ENCODE measurements at places on chromosomes 4 and X.
A peak's percentile ranks its signal among the peaks of the same experiment; 100 is the strongest.

DNA sequence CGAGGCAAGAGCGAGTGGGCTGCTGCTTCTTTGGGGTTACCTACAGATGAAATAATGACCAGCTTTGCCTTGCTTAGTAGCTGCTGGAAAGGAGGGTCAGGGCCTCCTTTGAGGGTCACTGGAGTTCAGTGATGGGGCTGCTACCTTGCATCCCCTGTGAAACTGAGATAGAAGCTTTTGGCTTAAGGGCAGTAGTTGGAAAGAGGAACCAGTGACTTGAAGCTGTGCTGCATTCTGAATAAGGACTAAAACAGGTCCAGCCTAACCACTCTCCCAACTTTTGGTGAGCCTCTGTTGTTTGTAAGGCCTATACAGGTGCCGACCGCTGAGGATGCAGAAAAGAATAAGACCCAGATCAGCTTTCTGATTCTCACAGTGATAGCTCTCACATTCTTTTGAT, 41.2 kb downstream of the RASL11B start:
- no peak for DNase-seq

DNA sequence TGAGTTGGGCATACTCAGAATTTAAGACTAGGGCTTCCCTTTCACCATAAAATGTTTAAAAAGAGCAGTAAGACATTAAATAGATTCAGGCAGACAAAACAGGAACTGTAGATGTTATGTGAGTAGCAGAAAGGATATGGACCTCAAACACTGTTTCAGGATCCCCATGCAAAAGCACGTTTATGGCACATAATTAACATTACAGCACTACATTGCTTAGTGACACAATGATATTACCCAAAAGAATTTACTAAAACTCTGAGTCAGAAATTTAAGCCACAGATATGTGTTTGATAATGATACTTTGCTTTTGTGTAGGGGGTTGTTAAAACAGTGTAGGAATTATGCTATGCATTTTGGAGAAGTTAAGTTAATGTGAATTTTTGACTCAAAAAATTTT, 266.3 kb downstream of the PDGFC start:
- DNase-seq: no peak

DNA sequence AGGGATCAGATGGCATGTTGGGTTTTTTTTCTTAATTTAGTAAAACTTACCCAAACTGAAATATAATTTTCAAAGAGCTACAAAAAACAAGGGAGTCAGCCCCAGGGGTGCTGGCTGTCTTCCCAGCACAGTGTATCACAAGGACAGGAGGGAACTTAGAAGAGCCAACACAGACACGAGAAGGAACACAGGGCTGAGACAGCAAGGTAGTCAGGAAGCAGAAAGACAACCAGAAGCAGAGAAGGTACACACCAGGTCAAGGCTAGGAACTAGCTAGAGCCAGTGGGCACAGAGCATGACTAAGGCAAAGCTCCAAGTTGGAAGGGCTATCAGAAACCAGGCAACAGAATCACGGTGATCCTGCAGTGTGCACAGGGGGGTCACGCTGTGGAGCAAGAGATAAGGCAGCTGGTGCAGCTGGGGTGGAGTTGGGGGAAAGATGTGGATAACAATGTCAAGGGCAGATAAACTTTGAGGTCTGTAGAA, 168.7 kb downstream of the NR3C2 start:
- DNase-seq: no peak

DNA sequence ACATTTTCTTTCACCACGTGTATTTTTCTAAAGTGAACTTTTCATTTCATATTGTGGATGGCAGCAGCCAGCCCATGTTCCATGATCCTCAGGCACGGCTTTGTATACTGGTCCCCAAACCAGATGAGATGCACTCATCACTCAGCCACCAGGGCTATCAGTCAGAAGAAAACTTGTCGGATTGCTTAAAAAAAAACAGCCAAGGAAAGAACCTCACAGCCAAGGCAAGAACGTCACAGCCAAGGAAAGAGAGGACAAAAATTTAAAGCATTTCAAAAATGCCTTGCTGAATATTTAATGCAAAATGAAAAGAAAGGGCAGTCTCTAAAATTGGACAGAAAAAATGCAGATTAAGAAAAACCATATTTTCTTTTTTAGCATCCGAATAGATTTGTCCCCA, 333.3 kb downstream of the PDGFC start:
- DNase-seq: peak; percentile 20

DNA sequence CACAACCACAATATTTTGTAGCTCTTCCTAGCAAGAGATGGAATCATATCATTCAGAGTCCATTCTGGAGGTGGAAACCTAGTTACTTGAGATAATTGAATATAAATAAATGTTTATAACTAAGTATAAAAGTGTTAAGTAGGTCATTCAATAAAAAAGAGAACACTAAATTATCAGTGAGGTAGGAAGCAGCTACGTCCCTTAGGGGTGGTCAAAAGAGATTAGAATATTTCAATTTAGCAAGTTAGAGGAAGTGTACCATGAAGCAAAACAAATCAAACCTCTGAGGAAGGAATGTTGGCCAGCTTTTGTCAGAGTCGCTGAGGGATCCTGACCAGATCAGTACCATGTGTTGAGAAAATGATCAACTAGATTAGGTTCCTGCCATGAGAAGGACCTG, 38.0 kb downstream of the GK2 start:
- no peak for DNase-seq

GRCh38 chr4:10670321-10670720, 14.2 kb downstream of the CLNK start:
- DNase-seq: peak; percentile 27

DNA sequence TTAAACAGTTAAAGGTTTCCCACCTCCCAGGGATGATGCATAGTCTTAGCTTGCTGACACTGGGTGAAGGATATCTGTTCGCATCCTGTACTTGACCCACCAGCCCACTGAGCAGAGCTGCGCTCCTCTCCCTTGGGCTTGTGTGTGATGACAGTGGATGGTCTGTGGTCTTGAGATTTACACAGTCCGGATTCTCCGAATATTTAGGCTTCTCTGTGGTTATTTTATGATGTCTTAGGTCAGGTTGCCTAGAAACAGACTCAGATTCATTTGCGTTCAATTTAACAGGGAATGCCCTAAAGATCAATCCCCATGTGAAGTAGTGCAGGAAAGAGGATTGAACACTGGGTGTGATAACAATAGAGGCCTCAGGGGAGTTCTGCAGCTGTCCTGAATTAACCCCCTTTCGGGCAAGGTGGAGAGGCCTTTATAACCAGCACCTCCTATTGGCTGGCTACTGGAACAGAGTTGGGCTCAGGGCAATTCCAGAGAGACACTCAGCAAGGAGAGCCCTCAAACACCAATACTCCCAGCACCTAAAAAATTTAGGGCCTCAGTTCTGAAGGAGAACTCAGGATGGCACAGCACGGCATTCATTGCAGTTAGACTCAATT, 653.2 kb upstream of the GALNT7 start:
- no peak for DNase-seq

DNA sequence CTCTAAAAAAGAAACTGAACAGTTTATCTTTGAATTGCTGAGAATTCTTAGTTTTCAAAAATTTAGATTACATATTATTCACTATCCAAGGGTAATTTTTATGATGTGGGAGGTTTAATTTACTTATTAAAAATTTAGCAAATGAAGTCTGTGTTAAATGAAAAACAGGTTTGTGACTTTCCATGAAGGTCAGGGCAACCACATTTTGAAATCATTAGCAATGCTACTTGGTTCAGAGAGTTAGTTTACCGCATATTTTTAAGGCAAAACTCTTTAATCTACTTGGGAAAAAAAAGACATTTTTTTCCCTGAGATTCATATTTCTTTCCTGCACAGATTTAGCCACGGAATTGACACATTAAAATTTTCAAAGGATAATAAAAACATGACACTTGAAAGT, 37.3 kb upstream of the PRSS12 start:
- DNase-seq: no peak

DNA sequence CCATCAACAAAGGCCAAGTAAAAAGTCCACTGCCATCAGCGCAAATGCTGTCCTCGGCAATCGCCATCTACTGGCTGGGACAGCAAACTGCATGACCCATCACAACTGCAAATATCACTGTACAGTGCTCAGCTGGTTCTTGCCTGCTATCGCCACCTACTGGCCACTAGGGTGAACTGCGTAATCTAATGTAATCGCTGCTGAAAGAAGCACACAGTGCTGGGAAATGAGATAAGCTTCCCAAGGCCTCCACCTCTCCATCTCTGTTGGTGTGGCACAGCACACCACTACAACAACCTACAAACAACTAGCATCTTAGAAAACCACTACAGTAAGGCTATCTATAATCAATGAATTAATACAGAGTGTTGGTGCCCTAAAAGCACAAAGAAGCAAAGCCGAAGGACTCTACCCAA, 298.3 kb downstream of the TEX13A start:
- DNase-seq: peak; percentile 57

DNA sequence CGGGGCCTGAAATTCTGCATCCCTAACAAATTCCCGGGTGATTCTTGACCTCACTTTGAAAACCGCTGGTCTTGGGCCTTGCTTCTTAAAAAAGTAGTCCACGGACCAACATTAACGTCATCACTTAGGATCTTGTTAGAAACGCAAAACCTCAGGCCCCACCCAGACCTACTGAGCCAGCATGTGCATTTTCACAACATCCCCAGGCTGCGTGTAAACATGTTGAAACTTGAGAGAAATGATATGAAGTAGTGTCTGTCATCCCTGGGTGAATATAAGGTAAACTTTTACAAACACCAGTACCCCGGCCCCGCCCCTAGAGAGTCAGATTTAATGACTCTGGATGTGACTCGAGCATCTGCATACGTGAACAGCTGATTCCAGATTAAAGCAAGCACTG, 33.7 kb downstream of the SORBS2 start:
- DNase-seq: no peak

DNA sequence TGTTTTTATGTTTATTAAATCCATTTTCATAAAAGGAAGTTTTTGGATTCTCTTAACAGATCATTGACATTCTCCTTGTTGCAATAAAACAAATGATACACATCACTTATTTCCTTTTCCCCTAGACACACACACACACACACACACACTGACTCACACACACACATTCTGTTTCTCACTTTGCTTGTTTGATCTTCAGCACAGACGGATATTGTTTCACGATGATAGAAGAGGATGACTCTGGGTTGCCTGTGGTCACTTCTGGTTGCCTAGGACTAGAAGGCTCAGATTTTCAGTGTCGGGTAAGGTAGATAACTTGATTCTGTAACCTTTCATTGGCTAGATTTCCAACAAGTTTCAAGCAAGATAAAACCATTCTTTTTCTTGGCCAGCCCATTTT, 356.8 kb downstream of the BMPR1B start:
- DNase-seq: no peak

DNA sequence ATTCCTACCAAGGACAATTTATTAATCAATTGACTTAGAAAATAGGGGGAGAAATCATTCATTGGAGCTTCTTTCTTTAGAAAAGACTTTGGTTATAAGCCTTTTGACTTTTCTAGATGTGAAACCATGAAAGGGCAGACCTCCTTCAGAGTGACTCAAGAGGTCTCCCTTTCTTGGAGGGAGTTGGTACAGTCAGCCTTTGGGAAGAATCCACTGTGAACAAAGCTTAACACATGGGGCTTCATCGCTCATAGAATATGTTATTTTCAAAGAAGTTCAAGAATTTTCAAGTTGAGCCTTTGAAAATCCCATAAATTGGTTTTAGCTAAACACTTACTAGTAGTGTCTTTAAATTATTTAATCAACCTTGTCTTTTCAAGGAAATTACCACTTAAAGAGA, 28.0 kb downstream of the RIPPLY1 start:
- DNase-seq: no peak

DNA sequence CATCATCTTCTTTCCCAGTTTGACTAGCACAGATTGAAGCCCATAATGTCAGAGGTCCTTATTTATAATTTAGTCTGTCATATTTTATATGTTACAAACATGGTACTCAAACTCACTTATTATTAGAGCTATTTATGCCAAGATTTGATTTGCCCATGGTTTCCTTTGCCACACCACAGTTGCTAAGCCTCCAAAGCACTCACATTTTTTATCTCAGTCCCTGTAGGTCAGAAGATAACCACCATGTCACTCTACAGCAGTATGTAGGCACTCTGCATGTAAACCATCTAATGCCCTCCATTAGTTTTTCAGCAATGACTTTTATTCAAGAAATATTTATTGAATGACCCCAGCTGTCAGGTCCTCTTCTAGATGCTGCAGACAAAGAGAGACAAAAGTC, 6.7 kb downstream of the STATH start:
- DNase-seq: no peak

DNA sequence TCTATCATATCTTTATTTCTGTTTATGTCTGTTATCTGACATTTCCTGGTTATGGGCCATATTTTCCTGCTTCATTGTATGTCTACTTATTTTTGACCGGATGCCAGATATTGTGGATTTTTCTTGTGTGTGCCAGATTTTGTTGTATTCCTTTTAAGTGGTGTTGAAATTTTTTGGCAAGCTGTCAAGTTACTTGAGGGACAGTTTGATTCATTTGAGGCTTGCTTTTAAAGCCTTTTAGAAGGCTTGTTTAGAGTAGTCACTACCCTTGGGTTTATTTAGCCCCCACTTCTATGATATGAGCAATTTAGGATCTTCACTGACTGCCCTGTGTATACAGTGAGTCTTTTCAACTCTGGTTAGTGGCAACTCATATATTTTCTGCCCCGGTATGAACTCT, 29.2 kb upstream of the NPY2R start:
- no peak for DNase-seq

- DNase-seq: peak; percentile 48
These were observed 96.3 kb upstream of the ENPP6 start for GRCh38 chr4:184313702-184314659.

- DNase-seq: no peak
These were observed 712.0 kb upstream of the PCDH10 start for GRCh38 chr4:132437117-132437516.

- DNase-seq: no peak
These were observed 556.2 kb downstream of the TRAM1L1 start for GRCh38 chr4:116529129-116529528.

DNA sequence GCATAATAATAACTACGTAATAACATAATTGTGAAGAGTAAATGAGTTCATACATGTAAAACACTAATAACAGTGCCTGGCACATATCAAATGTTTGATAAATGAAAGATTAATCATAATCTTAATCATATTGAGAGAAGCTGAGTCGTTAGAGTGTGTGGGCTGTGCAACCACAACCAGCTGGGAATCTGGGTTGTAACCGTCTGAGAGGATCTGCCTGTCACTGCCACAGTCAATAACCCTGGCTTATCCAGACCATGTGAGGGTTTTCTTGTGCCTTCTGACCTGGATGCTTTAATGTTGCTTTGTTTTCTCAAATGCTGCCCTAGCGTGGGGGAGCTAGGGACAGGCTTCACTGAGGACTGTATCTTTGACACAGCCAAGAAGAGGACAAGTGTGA, 73.9 kb downstream of the TRPC5 start:
- no peak for DNase-seq

DNA sequence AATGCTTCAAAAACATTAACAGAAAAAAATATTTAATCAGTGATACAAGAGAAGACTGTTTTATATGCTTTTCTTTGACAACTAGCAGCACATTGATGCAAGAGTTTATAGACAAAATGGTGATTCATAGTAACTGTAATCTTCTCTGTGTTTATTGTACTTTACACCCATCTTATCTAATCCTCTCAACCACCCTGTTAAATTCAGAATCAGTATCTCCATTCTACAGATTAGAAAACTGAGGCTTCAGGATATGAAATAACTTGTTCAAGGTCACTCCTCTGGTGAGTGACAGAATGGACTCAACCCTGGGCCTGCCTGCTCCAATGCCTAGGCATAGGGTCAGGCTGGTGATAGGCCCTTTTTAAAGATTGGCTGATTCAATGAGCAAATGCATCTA, 26.1 kb upstream of the TMEM184C start:
- DNase-seq: no peak

Data from muscle of leg (tissue), 16 donors.